ENCODE measurements at places on chromosomes 3 and 15.

DNA sequence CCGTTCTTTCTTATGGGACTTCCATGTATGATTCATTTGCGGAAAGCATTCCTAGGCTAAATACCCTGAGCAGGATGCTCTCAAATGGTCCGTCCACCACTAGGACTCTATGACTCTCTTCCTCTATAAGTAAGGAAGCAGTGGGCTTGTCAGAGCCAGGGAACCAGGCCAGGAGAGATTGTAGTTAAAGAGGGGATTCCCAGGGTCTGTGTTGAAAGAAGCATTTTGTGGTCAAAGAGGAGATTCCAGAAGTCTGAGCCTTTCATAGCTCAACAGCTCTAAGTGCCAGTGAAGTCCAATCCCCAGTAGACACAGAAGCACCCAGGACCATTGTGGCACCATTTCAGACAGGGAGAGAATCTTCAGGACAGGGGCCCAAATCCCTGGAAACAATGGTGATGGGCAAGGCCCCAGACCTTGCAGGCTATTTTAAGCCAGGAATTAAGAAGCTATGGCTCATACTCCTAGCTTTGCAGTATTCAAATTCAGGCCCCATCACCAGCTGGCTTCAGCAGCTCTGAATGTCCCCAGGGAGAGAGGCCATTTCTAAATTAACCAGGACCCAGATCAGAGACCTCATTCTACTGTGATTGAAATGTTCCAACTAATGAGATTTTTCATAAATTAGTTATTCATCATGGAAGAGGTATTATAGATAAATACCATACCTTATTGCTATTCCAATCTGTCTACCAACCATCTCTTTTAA lies 81.7 kb downstream of the CD47 start:
- DNase-seq: peak; percentile 92

- no peak for DNase-seq
These were observed 82.6 kb upstream of the ADPGK start for GRCh38 chr15:72866182-72866581.

- DNase-seq: no peak
These were observed 1.8 kb downstream of the EFCC1 start for GRCh38 chr3:129002573-129003569.

DNA sequence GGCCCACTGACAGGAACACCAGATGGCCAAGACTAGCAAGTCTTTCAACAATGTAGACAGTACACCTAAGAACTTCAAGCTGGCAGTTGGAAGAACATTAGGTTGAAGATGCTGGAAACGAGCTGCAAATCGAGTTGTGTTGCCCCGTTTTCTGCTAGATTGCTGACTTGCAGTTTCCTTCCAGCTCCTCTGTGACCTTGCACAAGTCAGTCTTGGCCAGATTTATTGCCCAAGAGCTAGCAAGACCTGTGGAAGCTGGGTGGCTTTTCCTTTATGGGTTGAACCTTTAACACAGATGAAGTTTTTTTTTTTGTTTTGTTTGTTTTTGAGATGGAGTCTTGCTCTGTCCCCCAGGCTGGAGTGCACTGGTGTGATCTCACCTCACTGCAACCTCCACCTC lies 2.9 kb upstream of the RBM6 start:
- DNase-seq: no peak

DNA sequence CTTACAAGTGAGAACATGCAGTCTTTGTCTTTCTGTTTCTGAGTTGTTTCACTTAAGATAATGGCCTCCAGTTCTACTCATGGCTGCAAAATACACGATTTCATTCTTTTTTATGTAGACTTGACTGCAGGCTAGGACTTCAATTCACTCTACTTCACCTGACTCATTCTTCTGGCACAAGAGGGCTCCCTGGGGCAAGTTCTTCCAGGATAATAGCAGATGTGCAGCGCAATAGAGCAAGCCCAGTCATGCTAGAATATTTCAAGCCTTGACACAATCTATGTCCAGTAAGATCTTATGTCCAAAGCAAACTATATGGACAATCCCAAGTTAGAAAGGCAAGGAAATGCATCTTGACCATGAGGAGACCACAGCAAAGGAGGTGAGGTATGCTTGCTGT lies 211.7 kb upstream of the GADL1 start:
- peak; percentile 74 for DNase-seq

GRCh38 chr15:50390554-50391264 lies 33.5 kb upstream of the USP8 start:
- no peak for DNase-seq

- peak; percentile 46 for DNase-seq
These were observed 29.8 kb downstream of the ALS2CL start for GRCh38 chr3:46663591-46664135.

GRCh38 chr3:119227070-119227850 lies 13.4 kb downstream of the B4GALT4 start:
- DNase-seq: no peak

- DNase-seq: no peak
These were observed 274.1 kb downstream of the OTOL1 start for GRCh38 chr3:161770484-161771386.

- DNase-seq: no peak
These were observed 30.6 kb downstream of the CTSH start for GRCh38 chr15:78914027-78914764.

Measured in IMR-90 (cell line).